Activated CD4-positive, alpha-beta T cell treated with anti-CD3 and anti-CD28 coated beads, Interleukin-2, amount 50 U/mL, for 24 hours (primary cell): ENCODE measurements at places on chromosomes 11 and 22.

DNA sequence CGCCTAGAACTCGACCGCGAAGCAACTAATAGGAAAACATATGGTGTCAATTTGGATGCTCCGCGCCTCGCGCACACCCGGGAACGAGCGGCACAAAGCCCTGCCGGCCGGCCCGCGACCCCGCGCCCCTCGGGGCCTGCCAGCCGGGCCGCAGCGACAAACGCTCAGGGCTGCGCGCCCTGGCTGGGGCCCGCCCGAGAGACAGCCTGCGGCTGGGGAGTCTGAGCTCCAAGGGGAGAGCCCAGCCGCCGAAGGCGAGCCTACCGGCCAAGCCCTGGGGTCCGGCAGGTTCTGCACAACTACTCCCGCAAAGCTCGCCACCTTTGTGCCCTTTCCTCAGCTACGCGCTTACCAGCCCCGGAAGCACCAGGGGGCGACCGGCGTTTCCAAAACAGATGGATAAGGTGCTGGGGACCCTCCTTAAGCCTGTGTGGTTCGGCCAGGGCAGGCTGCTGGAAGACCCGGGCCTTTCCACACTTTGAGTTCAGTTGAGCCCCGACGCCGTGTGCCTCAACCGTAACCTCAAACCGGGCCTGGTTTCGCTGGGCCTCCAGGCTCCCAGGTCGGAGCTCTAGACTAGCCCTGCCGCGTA, 6.0 kb downstream of the PAX6 start:
- no peak for DNase-seq

DNA sequence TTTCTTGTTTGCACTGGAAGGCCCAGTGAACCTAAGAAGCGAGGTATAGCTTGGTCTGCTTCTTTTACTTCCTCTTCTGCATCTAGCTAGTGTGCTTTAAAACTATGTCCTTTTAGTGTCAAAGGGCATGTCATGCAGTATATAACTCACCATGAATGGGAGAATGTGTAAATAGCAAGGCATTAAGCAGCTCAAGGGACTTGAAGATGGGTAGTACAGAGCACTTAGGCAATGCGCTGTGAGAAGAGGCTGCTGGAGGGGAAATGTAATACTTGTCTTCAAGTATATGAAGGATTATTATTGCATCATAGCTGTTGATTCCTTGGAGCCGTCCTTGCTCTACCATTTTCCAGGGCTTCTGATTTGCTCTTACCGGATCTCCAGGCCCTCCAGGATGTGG, 7.6 kb downstream of the MAML2 start:
- DNase-seq: no peak

DNA sequence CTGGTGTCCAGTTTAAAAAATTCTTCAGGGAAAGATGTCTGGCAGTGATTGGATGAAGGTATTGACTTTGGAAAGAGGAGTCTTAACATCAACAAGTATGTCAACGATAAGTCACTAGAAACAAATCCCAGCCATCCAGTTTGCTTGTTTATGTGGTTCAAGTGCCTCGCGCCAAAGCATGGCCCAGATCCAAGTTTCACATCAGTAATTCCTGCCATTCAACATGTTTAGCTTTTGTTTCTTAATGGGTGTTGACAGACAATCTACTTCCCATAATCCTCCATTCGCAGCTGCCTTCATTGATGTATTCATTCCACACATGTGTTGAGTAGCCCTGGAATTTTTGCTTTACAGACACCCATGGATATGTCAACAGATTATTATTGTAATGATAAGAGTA, 77.8 kb downstream of the UBASH3B start:
- no peak for DNase-seq

GRCh38 chr22:39688186-39688785, 117.7 kb downstream of the CACNA1I start:
- DNase-seq: no peak

GRCh38 chr11:62048100-62048499, 75.7 kb upstream of the INCENP start:
- DNase-seq: no peak

DNA sequence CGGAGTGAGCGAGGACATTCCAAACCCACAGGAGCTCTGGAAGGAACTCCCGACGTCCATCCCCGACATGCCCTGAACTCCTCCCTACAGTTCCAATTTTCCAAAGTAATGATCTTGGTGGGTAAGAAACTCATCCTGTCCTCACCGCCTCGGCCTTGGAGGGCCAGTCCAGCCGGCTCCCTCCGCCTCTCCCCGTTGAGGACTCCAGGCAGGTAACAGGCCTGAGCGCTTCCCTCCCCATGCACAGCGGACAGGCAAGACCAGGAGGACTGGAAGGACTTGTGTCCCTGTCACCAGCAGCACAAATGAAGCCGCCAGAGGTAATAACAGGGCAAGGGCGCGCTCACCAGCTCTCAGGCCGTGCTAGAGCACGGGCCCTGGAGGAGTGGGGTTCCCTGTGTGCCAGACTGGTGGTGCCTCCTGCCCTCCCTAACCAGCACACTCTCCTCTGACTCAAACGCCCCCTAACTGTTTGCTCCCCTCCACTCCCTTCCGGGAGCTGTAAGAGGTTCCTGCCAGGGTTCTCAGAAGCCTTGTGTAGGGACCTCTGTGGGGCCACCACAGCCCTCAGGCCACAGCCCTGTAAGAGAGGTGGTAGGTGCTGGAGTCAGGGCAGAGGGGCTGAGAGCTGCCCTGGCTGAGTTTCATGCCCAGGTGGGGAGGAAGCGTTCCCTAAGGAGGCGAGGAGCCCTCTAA, 17.1 kb downstream of the OVOL1 start:
- DNase-seq: no peak
